ENCODE measurements at places on chromosomes 5 and 9. TPM values are rescaled to one million over a fixed set of nuclear protein-coding genes. Genes with fewer than 3 reads are reported as not detected.

SEMA5A gene
- total RNA-seq: 43.2 TPM

GRCh38 chr9:79583952-79584654, 12.3 kb downstream of the TLE4 start:
- peak; percentile 36 for DNase-seq

GRCh38 chr9:68513981-68514380, 26.7 kb downstream of the TMEM252 start:
- no peak for DNase-seq

PCDHA5 gene
- not detected for total RNA-seq

DNA sequence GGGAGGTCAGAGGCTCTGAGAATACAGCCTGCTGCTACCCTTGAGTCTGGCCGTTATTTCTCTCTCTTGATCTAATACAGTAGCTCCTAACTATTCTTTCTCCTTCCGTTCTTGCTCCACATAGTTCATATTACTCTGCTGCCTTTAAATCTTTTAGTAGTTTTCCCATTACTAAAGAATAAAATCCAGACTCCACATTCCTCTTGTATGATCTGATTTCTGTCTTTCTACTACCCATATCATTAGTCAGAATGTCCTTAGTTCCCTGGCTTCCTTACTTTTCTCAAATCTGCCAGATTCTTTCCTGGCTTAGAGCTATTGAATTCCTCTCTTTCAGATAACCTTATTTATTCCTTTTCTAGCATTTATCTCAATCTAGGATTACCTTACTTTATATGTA, 40.0 kb downstream of the MARCHF6 start:
- no peak for DNase-seq

LOX gene
- total RNA-seq: 4.4 TPM

All from left ventricle myocardium inferior (tissue), 1 donor.